ENCODE measurements at places on chromosomes 6 and 20. TPM values are rescaled to one million over a fixed set of nuclear protein-coding genes. Genes with fewer than 3 reads are reported as not detected.

- no peak for DNase-seq
These were observed 59.4 kb downstream of the ADGRF5 start for GRCh38 chr6:46862381-46862780.

DNA sequence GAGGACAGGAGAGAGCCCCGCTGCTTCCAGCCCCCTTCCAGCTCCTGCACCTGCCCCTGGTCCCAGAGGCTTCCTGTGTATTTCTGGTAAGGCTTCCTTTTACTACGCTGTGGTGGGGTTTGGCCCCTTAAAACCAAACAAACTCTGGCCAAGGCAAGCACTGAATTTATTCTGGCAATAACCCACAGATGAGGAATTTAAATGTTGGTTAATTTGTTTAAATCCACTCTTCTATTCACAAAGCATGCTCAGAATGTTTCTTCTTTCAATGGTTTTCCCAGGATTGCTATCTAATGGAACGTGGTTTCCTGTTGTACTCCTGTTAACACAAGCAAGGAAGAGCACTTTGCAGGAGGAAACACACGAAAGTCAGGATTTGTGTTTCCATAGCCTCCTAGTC is 236.5 kb upstream of the FOXQ1 start:
- no peak for DNase-seq

DNA sequence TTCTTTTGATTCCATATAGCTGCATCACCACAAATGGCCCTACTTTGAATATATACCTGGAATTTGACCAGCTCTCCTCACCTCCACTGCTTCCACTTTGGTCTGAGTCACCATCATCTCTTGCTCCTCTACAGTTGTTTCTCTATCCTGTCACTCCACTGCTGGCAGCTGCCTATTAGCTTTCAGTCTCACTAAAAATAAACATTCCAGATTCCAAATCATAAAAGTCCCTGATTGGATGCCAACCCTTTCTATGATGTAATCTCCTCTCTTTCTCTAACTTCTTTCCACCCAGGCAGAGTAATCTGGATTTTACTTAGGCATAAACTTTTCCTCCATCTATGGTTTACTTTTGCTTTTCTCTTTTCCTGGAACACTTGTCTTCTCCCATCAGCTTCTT is 49.1 kb downstream of the RFPL4B start:
- no peak for DNase-seq

DNA sequence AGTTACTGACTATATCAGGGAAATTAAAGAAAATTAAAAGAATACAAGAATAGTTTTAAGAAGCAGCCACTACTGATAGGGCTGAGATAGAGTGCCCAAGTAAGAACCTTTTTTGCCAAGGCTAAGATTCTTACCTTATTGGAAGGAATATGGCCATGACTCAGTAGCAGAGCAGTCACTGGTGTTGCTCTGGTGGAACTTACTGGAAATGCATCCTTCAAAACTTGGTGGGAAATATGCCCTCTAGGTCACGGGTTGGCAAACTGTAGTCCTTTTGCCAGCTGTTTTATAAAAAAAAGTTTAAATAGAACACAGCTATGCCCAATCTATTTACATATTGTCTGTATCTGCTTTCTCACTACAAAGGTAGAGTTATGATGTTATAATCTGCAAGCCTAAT is 6.0 kb downstream of the HSF2 start:
- DNase-seq, result no peak

GRCh38 chr6:79630883-79631692 is at the start of gene SH3BGRL2:
TSS of gene SH3BGRL2 (plus strand) at chr6:79631329. CDS start at chr6:79631462, 133 bp downstream.
- DNase-seq, result peak; percentile 90

- no peak for DNase-seq
These were observed 719.4 kb downstream of the EPM2A start for GRCh38 chr6:145015739-145016558.

DNA sequence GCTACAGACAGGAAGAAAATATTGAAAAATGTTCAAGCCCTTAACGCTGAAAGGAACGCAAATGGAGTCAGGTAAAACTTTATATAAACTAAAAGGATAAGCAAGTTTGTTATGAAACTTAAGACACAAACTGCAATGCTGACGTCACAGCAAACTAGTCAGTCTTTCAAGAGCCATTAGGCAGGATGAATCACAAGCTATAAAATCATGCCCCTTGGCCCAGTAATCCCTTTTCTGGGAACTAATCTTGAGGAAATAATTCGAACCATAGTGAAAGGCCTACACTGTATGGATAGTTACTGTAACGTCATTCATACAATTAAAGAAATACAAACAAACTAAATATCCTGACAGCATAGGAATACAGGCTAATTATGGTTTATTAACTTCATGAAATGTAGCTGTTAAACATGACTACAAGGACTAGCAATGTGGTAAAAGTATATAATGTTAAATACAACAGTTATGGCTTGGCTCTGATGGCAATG is 42.7 kb upstream of the HINT3 start:
- DNase-seq, result no peak

GATA5 gene
- 3.8 TPM for total RNA-seq

GRCh38 chr6:37432916-37433656 is at the start of gene CMTR1:
TSS of gene CMTR1 (plus strand) at chr6:37433221. CDS start at chr6:37435630, 2,409 bp downstream.
- DNase-seq, result peak; percentile 99

UCKL1 gene
- 20.8 TPM for total RNA-seq

GRCh38 chr20:11677428-11677827 is 240.3 kb upstream of the BTBD3 start:
- no peak for DNase-seq

DNA sequence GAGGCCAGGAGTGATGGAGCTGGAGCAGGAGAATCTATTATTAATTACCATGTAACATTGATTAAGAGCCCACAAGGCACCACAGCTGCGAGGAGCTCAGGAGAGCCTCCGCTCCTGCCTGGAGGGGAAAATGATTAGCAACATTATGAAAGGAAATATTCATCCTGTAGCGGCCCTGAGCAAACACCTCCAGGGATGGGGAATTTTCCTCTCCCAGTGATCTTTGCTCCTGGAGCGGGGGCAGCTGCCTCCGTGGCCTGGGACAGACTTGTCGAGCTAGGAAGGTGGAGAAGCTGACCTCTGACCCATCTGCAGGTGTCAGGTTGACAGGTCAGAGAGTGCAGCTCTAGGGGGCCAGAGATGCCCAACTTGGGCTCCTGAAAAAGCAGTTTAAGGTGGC is 40.1 kb upstream of the SIRPA start:
- DNase-seq, result no peak

WFDC2 gene
- 57.7 TPM for total RNA-seq

DEFB126 gene
- total RNA-seq, result not detected

DNA sequence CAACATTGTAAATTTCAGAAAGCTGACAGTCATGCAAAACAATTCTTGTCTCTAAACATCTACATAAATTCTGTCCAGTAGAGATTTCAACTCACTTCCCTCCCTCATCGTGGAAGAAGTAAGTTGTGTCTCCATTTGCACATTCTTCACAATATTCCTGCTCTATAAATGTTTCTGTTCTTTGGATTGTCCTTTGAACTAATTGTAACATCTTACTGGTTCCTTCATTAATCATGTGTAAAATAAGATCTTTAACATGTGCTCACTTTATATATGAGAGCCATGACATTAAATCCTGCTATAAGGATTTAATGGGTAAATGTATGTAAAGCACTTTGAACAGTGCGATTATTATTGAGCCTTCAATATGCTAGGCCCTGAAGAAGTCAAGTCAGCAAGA is 7.0 kb upstream of the LTV1 start:
- no peak for DNase-seq

DNA sequence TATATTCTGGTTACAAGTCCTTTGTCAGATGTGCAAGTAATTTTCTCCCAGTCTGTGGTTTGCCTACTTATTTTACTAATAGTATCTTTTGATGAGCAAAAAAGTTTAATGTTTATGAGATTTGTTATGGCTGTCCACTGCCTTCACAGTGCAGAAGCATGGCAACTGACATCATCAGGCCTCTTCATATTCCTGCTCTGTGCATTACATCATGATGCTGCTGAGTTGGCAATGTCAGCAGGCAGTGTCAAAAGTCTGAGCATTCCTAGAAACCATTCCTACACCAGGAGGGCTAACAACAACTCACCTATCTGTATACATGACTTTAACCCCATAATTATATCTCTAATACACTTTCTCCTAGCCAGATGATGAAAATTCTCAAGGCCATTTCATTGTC is 10.8 kb upstream of the OR2B2 start:
- DNase-seq, result no peak
